ENCODE measurements at places on chromosomes 3 and 15.

- peak; percentile 87 for DNase-seq
Measured at GRCh38 chr3:159763602-159764489, 224.8 kb upstream of the IL12A start.

DNA sequence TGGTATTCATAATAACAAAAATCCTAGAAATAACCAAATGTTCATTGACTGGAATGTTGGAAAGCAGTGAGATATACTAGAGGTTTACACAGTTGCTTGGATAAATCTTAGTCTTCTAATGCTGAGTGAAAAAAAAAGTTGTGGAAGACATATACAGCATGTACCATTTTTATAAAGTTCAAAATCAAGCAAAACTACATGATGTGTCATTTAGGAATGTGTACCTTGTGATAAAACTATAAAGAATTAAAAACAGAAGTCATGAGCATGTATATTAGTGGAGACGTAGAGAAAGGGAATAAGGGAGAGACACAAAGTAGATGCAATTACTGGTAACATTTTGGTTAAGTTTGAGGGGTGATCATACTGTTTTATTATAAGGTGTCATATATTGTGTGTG, 45.2 kb downstream of the FBXL2 start:
- DNase-seq, result peak; percentile 41

DNA sequence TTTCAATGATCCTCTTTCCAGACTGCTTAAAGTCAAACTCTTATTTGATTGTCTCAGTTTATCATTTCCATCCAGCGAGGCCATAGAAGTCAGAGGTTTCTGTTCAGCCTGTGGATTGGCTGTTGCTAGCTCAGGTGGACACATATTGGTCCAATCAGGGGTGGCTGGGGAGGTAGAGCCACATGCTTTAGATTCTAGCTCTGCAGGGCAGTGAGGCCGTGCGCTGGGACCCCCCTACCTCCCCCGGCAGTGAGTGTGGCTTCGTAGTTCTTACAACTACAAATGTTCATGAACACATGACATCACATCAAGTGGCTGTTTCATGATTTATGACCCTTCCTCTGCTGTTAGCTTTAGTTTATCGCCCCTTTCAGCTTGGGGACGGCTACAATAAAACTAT, 18.0 kb downstream of the APOD start:
- DNase-seq, result no peak

DNA sequence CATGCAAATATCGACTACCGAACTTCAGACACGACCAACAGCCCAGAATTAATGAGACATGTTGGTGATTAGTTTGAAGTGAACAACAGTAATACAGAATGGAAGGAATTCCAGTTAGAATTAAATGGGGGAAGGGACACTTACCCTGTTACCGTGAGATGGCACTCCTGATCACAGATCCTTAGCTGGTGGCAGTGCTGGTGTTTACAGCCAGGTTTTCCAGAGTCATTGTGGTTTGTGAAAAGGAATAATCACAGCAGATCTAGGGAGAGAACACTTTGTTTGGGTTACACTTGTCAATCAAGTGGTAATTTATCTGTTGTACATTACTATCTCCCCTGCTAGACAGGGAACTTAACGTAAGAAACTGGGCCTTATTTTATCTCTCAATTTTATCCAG, 217.4 kb downstream of the ADAMTS9 start:
- DNase-seq, result no peak

All from cardiac fibroblast (primary cell).